ENCODE measurements at places on chromosomes 7 and 10.

DNA sequence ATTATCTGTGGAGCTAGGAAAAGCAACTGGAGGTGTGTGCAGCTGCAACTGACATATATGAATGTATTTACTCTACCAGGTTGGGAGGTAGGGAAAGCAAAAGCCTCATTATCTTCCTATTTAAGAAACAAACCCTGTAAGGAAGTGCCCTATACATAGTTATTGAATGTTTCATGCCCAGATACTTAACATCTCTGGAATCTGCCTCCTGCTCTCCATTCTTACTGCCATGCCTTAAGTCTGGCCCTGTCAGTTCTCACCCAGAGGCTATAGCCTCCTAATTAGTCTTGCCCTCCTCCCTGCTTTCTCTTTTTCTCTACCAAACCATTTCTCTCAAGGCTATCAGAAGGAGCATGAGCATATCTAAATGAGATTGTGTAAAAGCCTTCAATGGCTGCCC is 542.6 kb upstream of the LRRN3 start:
- no peak for DNase-seq

- DNase-seq, result no peak
Measured at GRCh38 chr10:129375912-129376311, 91.1 kb upstream of the MGMT start.

- no peak for DNase-seq
Measured at GRCh38 chr10:24000271-24000813, 208.6 kb upstream of the KIAA1217 start.

GRCh38 chr7:31204071-31204470 is 136.5 kb downstream of the NEUROD6 start:
- no peak for DNase-seq

GRCh38 chr7:27603813-27604212 is 58.9 kb downstream of the HIBADH start:
- DNase-seq, result no peak

- peak; percentile 91 for DNase-seq
Measured at GRCh38 chr7:28900311-28900710, 57.8 kb downstream of the TRIL start.

DNA sequence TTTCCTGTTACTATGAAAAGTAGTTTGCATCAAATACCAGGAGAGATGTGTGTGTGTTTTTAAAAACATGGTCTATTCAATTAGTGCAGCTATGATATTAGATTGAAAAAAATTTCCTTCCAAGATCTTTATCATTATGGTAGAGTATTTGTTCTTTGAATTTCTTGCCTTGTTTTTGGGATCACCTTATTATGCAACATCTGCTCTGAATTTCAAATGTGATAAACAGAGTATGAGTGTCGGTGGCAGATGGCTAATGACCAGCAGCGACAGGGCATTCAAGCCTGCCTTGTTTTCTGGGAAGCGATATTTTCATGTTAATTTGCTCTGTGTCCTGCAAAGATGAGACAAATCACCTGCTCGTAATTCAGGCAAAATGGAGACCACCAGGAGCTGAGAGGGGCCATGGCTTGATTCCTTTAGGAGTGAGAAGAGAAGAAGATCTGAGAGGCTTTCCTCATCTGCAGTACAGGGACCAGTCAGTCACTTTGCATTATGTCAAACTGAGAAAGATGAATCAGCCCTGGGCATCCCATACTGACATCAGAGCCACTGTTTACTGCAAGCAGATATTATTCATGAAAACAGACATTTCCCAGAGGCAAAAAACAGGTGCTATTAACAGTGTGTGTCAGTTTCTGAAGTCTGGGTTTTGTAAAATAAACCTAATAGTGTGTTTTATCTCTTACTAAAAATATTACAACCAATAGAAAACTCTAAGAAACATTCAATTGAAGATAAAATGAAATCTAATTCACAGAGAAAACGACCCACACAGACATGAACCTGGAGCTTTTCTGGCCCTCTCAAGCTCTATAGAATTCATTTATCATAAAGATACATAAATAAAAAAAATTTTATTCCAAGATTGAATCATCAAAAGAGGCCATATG is 67.6 kb downstream of the CDK6 start:
- peak; percentile 87 for DNase-seq

DNA sequence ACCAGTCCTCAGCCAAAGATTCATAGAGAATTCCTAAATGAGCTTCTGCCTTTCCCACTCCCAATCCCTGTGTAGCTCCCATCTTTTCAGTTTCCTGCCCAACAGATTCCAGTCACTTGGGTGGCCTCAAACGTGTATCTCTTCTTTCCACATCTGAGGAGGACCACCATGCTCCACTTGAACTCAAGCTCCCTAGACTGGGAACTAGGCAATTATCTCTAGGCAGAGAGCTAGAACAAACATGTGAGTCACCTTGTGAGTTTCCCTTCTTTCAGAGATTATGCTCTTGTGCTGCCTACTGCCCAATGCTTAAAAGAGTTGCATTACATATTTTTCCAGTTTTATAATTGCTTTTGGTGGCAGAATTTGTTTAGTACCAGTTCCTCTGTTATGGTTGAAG is 178.0 kb downstream of the MDFIC start:
- DNase-seq, result no peak

DNA sequence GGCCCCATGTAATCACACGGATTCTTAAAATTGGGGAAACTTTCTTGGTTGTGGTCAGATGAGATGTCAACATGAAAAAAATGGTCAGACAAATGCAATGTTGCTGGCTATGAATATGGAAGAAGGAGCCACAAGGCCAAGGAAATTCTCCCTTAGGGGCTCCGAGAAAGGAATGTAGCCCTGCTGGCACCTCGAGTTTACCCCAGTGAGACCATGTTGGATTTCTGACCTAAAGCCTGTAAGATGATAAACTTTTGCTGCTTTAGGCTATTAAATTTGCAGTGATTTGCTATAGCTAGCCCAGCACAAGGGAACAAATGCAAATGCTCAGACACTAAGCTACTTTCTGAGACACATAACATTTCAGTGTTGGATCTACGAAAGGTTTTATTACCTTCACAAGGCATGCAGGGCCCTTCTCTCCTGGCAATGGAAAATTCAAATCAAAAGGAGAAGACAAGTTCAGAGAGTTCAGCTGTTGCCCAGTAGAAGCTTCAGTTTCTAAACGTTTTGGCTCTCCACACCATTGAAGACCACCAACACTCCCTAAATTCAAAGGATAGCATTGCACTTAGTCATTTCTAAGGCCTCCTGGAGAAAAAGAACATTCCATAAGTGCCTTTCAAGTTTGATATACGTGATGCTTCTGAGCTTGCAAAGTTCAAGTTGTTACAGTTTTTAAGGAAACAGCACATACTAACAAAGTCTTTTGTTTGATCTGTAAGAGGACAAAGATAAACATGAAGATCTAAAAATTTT is 23.4 kb downstream of the MCMBP start:
- DNase-seq, result no peak

- DNase-seq, result no peak
Measured at GRCh38 chr10:32981760-32982159, 23.7 kb upstream of the ITGB1 start.

GRCh38 chr7:133613250-133613790 is 360.4 kb downstream of the EXOC4 start:
- no peak for DNase-seq

- no peak for DNase-seq
Measured at GRCh38 chr7:3436112-3436511, 135.1 kb downstream of the SDK1 start.

DNA sequence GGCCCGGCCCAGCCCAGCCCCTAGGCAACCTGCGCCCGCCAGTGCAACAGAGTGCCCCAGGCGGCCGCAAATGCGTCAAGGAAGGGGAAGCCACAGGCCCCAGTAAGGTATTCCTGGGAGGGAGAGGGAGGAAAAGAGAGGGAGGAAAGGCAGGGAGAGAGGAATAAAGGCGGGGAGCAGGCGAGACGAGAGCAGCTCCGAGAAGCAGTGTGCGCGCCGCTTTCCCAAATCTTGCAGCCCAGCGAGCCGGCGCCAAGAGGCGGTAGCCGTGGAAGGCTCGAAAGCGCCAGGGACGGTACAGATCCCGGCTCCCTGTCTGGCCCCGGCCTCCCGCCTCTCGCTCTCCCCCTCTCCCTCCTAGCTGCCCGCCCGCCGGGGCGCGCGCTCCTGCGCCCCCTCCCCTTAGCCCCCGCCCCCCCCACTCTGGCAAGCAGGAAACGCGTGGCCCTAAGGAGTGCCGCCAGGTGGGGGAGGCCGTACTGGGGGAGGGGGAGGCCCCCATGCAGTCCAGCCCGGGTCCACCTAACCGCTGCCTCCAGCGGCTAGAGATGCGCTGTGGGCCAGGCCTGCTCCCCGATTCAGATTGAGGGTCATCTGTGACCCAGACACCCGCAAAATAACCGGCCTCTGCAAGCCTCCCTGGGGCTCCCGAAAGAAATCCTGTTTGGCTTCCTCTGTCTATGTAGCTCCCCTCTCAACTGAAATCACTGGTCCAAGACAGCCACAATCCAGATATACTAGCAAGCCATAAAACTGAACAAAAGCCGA is 4.3 kb downstream of the HOXA10 start:
- peak; percentile 15 for DNase-seq

- no peak for DNase-seq
Measured at GRCh38 chr10:109993551-109994330, 14.0 kb upstream of the ADD3 start.

- DNase-seq, result peak; percentile 87
Measured at GRCh38 chr7:55657654-55658053, 85.4 kb upstream of the VOPP1 start.

GRCh38 chr7:1121476-1121875 is 33.6 kb downstream of the GPER1 start:
- no peak for DNase-seq

GRCh38 chr7:71517940-71518699 is 386.2 kb downstream of the GALNT17 start:
- no peak for DNase-seq

DNA sequence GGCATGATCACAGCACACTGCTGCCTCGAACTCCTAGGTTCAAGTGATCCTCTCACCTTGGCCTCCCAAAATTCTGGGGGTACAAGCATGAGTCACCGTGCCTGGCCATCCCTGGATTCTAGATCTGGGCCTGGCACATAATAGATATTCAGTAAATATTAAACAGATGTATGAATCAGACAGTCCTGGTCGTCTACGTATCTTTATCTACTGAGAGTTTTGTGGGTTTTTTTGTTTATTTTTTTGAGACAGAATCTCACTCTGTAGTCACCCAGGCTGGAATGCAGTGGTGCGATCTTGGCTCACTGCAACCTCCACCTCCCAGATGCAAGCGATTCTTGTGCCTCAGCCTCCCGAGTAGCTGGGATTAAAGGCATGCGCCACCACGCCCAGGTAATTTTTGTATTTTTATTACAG is 24.3 kb upstream of the ITGB1 start:
- DNase-seq, result no peak

DNA sequence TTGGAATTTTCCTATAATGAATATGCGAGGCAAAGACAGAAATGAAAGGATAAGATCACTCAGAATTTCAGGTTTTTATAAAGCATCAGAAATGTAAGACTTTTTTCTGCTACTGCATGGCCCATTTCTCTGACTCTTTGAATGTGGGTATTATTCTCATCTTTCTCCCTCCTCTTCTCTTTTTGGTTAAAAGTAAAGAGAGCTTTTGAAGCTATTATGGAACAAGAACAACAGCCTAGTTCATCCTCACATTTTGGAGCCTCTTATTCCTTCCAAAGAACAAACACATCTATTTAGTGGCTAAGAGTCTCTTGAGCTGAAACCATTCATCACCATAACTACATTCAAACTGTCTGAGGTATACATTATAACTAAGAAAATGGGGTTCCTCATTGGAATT is 19.4 kb upstream of the ATRNL1 start:
- DNase-seq, result no peak

GRCh38 chr10:71343392-71343773 is 24.3 kb downstream of the SLC29A3 start:
- DNase-seq, result no peak

GRCh38 chr7:50851891-50852290 is 69.2 kb upstream of the GRB10 start:
- no peak for DNase-seq

DNA sequence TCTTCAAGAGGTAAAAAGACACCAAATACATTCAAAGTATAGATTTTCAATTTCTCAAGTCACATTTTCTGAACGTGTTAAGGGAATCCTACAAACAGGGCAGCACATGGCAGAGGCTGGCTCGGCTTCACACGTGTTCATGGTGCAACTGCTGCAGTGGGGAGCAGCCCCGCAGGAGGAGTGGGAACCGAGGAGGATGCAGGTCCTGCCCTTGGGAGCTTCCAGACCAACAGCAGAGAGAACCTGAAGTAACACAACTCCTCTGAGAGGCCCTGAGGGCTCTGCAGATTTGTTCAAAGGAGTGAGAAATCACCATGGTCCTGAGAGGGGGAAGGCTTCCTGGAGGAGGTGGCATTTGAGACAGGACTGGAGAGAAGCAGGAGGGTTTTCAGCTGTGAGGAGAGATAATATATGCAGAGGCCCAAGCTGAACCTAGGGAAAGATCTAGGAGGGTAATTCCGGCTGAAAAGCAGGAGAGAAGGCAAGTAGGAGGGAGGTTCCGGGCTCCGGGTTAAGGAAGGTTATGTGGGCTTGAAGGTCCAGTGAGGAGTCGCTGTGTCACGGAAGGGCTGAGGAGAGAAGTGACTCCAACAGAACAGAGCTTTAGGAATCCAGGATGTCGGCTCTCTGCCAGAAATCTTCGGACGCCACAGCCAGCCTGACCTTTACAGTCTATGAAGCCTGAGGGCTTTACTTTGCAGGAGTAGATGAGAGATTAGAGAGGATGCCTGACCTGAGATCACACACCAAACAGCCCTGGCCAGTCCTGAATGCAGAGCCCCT is 77.5 kb downstream of the GPR26 start:
- no peak for DNase-seq

GRCh38 chr10:28242555-28243204 is 60.2 kb downstream of the MPP7 start:
- no peak for DNase-seq

DNA sequence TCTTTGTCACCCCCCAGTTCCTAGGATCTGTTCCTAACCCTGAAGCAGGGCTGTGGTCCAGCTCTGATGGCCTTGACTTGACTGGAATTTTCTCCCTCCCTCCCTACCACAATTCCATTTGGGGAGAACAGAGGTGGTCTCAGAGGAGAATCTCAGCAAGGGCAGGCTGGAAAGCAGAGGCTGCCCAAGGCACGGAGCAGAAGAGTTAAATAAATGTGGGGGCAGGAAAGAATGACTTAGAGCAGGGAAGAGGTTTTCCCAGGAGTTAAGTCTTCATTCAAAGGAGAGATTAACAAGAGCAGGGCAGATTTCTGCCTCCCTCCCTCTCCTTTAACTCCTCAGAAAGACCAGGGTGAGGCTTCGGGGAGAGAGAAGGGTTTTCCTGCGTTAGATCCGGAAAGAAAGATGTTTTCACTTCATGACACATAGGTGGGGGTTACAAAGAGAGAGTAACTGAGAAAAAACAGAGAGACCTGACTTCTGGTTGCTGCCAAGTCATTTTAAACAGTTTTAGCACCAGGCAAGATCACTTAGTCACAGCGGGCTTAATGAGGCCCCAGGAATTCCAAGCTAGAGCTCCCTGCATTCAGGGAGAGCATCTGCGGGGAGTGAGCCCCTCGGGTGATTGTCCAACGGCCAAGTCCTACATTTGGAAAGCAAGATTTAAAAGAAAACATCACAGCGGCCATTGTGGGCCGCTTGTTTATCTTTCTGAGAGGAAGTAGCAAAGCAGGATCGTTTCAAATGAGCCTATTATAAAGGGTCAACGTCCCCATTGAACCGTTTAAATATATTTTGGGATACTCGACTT is 78.7 kb downstream of the ARHGAP22 start:
- no peak for DNase-seq

GRCh38 chr10:72637398-72637857 is 11.5 kb upstream of the MICU1 start:
- no peak for DNase-seq
